ENCODE measurements at places on chromosomes 3 and 15. TPM values are rescaled to one million over a fixed set of nuclear protein-coding genes. Genes with fewer than 3 reads are reported as not detected.

GRCh38 chr3:181362378-181362777, 349.3 kb upstream of the SOX2 start:
- no peak for DNase-seq

DNA sequence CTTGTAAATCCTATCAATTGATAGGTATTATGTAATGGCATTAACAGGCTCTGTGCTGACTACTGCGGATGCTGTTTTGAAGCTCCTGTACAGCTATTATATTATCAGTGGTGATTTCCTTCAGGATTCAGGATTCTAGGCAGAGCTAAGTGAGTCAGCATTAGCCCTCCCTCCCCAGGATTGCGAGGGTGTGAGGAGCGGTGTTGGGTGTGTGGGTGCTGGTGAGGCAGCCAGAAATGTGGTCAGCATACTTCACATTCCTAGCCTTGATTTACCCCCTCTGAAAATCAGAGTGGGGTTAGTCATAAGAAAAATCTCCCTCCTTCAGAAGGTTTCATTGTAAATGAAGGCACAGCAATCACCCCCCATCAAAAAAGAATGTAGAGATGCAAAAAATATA, 72.5 kb downstream of the SNTN start:
- no peak for DNase-seq

Gene SLC12A1
- total RNA-seq: not detected

DNA sequence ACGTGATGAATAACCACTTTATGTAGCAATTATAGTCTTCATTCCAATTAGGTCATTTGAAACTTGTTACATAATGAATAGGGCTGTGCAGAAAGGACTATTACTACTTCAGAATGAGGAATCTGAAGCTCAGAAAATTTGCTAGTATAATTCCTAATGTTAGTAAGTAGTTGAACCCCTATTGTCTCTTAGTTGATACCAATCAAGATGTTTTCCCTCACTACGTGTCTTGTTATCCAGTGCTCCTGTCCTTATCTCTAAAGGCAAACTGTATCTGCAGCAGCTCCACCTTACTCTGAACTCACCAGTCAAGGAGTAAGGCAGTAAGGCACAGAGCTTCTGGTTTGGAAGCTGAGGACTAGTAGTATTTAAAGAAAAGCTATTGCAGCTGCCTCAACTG, 32.0 kb downstream of the RAB11A start:
- DNase-seq: no peak

- DNase-seq: no peak
These were observed 12.5 kb upstream of the IGF1R start for GRCh38 chr15:98635848-98636247.
